Stimulated activated naive CD4-positive, alpha-beta T cell (primary cell): ENCODE measurements at places on chromosomes 4 and X.

GRCh38 chr4:3231471-3231870 lies 17.5 kb upstream of the MSANTD1 start:
- no peak for DNase-seq

DNA sequence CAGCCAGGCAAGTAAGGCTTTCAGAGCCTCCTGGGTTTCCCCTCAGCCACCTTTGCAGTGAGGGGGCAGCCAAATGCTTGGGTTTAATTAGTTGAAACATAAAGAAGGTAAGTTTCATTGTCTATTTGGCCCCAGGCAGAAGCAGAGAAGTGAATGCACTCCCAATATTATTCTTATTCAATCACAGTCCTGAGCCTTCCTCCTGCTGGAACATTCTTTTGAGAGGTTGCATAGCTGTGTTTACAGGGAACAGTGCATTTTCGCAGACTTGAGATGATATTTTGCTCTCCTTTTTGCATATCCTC lies 13.9 kb downstream of the SLC2A9 start:
- DNase-seq = no peak

DNA sequence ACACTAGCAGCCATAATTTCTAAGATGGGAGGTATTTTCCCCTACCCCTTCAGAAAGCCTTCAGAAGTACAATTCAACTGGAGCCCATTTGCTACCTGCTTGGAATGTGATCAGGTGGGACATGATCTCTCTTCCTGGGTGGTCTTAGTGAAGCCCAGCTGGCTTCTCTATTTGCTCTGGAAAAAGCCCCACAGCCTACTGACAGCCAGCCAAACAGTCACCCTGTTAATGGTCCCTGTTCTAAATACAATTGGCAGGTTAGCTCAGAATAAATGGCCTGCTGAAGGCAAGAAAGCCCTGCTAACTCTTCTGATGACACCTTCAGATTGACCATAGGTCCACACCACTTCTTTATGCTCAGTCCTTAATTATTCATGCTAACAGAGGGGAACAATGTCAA lies 39.9 kb downstream of the HS6ST2 start:
- no peak for DNase-seq

DNA sequence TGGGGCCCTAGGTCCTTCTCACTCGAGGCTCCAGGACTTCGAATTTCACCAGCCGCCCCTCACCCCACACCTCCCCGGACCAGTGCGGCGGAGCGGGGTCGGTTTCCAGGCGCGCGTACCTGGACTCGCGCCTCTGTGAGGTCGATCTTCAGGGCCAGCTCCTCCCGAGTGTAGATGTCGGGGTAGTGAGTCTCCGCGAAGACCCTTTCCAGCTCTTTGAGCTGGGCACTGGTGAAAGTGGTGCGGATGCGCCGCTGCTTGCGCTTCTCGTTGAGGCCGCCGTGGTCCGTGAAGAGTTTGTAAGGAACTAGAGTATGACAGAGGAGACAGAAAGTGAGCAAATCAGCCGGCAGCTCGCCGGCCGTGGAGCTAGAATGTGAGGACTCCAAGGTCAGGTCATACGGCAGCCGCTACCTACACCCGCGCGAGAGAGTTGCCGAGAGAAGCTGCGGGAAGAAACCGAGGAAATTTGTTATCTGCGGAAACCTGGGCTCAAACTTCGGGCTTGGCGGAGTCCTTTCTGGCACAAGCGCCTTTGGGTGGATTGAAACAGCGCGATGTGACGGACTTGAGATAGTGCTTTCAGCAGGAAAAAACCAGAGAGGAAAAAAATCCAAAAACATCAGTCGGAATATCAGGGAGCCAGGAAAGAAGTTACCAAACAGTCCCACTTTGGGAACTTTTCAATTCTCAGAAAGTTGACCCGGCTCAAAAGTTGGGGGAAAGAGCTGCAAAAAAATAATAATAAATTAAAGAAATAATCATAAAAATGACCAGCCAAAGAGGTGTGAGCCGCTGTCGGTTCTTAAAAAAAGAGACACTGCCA lies 1.1 kb downstream of the PHOX2B start:
- DNase-seq = no peak

DNA sequence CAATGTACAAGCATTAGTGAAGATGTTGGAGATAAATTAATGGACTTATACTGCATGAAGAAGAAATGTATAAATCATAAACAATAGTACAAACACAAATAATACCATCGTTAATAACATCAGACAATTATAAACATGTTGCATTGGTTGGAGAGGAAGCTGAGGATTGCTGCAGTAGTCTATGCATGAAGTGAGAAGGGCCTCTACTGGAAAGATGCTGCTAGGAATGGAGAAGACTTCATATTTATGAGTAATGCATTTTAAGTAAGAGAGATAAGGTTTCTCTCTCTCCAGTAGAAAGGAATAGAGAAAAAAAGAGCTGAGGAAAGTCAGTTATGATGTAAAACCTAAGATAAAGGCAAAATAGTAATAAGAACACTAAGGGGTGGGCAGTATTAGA lies 247.8 kb downstream of the GRID2 start:
- no peak for DNase-seq

GRCh38 chrX:115268421-115268820 lies 21.1 kb upstream of the LUZP4 start:
- DNase-seq = no peak

DNA sequence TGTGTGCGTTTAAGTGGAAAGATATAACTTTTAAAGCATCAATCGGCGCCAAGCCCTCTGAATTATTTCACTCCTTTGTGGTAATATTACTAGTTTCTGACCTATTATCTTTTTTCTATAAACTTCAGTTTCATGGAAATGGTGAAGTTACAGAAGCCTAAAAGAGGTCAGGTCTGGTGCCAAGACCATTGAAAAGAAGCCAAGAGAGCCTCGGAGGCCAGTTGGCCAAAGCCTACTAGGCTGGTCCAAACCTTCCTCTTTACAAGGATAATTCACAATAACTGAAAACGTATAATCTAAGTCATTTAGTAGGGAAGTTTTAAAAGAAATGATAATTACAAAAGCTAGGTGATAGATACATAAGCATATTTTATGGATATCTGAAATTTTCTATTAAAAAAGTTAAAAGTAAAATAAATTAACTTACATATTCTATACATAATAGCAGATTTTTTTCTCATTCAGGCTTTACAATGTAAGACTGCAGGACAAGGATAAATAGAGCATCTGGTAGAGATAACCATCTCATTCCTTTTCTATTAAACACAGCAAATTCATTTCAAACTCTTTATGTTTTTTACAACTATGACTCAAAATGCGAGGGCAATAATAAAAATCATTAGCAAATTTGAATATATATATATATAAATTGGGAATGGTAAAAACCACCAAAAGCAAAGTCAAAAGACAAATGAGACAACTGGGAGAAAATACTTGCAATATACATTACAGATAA lies 49.2 kb downstream of the WDFY3 start:
- DNase-seq = no peak

GRCh38 chr4:177242651-177243286 lies 66.9 kb upstream of the NEIL3 start:
- no peak for DNase-seq

- no peak for DNase-seq
These were observed 419.3 kb upstream of the ADGRL3 start for GRCh38 chr4:60780874-60781273.

- no peak for DNase-seq
These were observed 54.4 kb upstream of the HGFAC start for GRCh38 chr4:3387154-3387942.

DNA sequence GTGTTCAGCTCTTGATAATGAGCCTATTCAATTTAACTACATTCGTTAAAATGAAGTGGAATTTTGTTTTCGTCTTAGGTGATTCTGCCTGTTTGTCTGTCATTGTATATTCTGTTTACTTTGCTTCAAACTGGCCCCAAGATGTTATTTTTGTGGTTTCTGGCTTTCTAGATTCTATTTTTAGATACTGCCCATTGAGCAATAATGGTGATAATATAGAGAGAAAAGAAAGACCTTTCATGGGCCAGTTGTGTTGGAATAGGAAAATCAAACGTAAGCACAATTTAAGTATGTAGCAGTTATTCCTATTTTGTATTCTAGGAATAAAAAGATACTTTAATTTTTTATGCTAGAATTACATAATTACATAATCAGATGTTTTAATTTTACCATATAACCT lies 4.0 kb downstream of the CDKN2AIP start:
- no peak for DNase-seq

DNA sequence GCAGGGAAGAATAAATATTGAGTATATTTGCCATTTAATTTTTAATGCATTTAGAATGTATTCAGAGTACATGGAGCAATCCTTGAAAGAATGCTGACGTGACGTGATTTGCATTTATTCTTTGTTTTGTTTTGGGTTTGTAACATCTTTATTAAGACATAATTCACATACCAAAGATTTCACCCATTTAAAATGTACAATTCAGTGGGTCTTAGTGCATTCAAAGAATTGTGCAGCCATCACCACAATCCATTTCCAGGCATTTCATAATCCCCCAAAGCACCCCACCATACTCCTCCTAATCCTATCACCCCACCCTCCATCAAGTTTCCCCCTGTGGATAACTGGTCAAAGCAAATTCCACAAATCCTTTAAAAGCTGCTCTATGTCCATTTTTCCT lies 87.4 kb downstream of the FAM9B start:
- no peak for DNase-seq

- no peak for DNase-seq
These were observed 168.8 kb upstream of the HS3ST1 start for GRCh38 chr4:11597506-11597905.

DNA sequence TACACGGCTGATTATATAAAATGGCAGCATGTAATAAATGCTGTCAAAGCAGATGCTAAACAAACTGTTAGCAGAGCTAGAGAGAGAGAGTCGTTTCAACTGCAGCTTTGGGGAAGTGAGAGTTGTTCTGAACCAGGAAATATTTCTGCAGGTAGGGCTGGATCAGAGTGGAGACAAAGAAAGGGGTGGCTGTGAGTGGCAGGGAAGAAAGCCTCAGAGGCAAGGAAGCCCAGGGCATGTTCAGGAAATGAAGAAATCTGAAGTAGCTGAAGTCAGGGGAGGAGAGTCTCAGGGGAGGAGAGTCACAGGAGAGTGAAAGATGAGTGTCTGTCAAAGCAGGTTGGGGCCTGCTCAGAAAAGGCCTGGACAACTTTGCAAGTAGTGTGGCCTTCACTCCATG lies 48.4 kb upstream of the RPS6KA3 start:
- DNase-seq = no peak

GRCh38 chrX:148530464-148531077 lies 30.2 kb downstream of the AFF2 start:
- no peak for DNase-seq

GRCh38 chr4:172957216-172957615 lies 211.4 kb upstream of the GALNT7 start:
- no peak for DNase-seq

GRCh38 chrX:14022019-14022418 lies 7.7 kb downstream of the GEMIN8 start:
- DNase-seq = no peak

- no peak for DNase-seq
These were observed 65.3 kb downstream of the PDGFC start for GRCh38 chr4:156906325-156906724.

- no peak for DNase-seq
These were observed 153.4 kb upstream of the ARSJ start for GRCh38 chr4:114132830-114133229.
